ENCODE measurements at places on chromosomes 3 and 15.
A peak's percentile ranks its signal among the peaks of the same experiment; 100 is the strongest.

DNA sequence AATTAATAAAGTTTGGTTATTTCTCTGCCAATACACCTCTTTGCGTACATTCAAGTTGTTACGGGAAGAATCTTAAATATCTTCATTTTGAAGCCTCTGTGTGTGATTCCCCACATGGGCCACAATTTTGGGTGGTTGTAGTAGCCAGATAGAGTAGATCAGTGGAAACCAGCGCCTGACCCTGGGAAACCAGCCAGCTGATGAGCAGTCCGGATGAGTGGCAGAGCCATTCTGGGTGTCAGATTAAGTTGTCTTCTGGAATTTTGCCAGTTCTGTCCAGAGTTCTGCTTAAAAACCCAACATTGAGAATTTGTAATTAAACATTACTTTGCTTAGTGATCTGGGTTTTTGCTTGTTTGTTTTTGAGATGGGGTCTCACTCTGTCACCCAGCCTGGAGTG, 49.7 kb downstream of the MRPS25 start:
- no peak for DNase-seq

DNA sequence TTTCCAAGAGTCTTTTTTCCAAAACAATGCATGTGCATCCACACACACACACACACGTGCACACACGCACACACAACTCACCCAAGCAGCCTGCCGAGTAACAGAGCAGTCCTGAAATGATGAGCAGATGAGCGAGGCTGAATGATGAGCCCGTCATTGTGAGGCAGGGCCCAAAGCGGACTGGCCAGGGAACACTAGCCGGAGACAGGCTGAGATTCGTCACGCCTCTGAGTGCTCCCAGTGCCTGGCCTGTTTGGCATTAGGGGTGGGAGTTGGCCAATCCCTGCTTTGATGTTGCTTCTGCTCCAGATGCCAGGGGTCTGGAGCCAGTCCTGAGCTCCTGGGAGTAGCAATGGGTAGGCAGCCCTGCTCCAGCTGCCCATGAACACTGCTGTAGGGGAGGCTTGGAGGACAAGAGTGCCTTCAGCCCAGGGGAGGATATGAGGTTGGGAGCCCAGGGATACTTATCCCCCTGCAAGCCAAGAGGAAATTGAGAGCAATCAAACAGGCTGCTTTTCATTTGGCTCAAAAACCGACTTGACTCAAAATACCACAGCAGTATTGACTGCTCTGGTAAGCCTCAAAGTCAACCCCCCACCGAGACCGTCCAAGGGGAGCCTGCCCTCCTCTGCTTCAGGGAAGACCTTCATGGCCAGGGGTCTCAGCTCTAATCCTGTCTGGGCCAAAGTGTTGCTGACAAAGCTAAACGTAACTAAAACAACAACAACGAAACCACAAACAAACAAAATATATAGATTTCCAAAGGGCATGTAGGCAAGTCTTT, 22.9 kb downstream of the COLQ start:
- DNase-seq = no peak

DNA sequence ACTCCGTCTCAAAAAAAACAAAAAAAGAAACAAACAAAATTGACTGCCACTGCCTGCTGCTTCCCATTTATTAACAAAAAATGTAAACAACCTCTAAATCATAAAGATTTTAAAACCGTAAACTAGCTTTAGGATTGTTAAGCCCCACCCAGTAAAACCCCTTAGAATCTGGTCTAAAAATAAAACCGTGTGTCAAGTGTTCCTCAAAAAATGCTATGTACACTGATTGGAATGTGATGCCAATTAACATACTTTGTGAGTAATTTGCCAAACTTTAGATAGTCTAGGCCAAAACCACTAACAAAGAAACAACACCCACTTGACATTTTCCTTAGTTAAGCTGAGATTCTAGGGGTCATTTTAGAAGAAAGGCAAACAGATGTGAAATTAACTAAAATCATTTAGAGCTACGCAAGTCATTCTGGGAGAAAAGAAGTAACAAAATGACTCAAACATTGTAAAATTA, 5.3 kb downstream of the RAF1 start:
- DNase-seq = no peak

- DNase-seq = no peak
Observed at GRCh38 chr15:40340038-40340739, 550 bp downstream of the CCDC9B start.

- DNase-seq = no peak
Observed at GRCh38 chr3:13417166-13417947, 2.8 kb downstream of the NUP210 start.

DNA sequence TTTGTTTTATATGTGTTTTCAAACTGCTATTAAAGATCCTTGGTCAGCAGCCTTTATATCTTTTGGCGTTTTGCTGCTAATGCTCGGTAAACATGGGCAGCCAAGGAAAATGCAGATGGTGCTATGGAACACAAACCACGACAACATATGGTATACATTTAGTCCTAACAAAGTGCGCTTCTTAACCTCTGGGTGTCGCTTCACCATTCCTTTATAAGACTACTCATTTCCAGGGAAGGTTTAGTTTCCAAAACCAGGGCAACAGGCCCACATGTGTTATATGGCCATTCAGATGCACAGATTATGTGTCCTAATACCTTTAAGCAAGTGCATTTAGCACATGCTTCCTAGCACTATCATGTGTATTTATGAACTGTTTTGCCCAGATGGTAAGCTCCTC, 14.7 kb downstream of the SHOX2 start:
- DNase-seq = no peak

- peak; percentile 20 for DNase-seq
Observed at GRCh38 chr3:12994607-12995388, 78.4 kb downstream of the IQSEC1 start.

DNA sequence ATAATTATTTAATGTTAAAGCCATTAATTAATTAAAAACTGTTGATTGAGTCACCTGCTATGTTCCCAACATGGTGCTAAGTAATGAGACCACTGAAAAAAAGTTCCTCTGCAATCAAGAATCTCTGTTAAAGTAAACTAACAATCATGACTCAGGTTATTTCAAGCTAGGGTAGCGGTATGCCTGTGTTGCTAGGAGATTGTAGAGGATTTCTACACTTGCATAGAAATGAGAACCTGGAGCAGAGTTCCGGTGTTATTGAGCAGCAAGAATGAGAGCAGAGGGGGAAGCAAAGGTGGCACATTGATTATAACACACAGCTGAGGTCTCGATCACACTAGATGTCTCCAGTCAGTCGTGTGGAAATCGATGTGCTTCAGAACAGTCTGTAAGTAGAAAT, 41.4 kb downstream of the C3orf85 start:
- no peak for DNase-seq

- no peak for DNase-seq
Observed at GRCh38 chr3:194571491-194572142, 61.6 kb downstream of the TMEM44 start.

GRCh38 chr3:111277226-111277625, 205.6 kb downstream of the NECTIN3 start:
- no peak for DNase-seq

- no peak for DNase-seq
Observed at GRCh38 chr3:464255-464654, 267.7 kb downstream of the CHL1 start.

DNA sequence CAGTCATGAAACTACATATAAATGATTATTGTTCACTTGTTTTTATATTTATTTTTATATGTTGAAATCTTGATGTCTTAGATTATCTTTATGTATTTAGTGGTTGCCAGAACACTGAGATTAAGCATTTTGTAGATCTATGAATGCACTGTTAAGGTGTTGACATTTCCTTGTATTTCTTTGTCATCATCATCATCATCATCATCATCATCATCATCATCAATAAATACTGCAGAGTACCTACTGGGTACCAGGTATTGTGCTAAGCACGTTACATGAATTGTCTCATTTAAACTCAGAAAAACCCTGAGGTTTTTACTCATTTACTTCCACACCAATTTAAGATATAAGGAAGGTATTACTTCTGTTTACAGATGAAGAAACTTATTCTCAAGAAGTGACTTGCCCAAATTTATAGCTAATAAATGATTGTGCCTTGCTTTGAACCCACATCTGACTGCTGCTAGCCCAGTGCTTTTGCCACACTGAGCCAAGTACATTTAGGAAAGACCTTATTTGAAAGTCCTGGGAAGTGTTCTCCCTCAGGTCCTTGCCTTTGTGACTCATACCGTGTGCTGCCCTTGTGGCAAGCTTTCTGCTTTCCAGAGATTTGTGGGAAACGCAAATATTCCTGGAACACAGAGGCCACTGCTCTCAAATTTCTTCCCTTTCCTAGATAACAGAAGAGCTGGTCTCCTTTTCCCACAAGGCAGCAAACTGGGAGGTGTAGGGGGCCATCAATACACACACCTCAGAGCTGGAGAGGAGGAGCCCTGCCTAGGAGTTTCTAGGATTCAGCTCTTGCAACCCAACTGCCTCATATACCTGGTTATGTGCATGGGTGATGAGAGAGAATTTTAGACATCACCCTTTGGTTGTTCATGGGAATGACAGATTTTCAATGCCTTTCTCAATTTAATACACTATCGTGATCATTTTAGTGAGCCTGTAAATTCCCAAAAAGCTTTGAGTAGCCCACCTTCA, 115.4 kb upstream of the C15orf61 start:
- DNase-seq = no peak

- no peak for DNase-seq
Observed at GRCh38 chr3:169780742-169781141, 7.5 kb downstream of the MYNN start.

GRCh38 chr3:187264021-187264420, 27.5 kb downstream of the MASP1 start:
- DNase-seq = no peak

GRCh38 chr15:58932710-58933280, 684 bp downstream of the SLTM start:
- no peak for DNase-seq

GRCh38 chr3:31448035-31448881, 84.5 kb upstream of the STT3B start:
- DNase-seq = no peak

DNA sequence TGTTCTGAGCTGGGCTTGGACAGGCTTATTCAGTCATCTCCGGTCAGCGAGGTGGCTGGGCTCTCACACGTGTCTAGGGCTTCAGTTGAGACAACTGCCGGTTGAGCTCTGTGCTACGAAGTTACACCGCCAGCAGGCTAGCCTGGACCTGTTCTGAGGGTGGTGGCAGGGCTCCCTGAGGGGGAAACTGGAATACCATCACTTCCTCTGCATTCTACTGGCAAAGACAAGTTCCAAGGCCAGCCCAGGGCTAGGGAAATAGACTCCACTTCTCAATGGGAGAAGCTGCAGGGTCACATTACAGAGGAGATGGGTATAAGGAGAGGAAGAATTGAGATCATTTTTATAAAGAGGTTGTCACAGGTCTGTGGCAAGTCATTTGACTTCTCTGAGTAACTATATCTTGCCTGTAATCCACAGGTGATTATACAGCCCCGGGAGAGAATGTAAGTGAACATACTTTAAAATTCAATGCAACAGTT, 106.8 kb upstream of the IL12A start:
- DNase-seq = no peak

GRCh38 chr3:121752772-121753171, 3.2 kb upstream of the GOLGB1 start:
- no peak for DNase-seq

- DNase-seq = no peak
Observed at GRCh38 chr15:81084716-81085115, 49.4 kb upstream of the CFAP161 start.

GRCh38 chr3:113912552-113913236, 35.1 kb upstream of the ZDHHC23 start:
- DNase-seq = peak; percentile 69

- no peak for DNase-seq
Observed at GRCh38 chr3:195811756-195812155, at the start of gene MUC4. TSS of gene MUC4 (minus strand) at chr3:195811929. CDS start at chr3:195811817, 112 bp downstream.

DNA sequence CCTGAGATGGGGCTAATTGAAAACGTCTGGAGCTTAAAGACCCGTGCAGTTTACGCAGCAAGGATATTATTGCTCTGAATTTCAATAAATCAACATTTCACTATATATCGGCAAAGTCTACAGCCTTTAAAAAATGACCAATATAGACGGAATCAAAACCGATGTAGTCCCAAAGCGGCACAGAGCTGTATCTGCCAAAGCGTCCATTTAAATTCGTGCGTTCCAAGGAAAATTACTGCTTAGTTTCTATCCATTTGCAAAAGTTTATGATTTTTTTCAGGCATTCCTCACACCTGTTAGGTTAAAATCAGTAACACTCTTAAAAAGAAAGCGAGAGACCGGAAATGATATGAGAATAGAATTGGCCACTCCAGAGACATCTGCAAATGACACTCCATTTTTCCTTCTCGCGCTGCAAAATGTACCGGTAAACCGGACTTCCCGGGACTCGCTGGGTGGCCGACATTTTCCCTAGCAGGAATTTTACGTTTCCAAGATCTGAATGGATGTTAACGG, 777 bp upstream of the EIF4A2 start:
- no peak for DNase-seq

DNA sequence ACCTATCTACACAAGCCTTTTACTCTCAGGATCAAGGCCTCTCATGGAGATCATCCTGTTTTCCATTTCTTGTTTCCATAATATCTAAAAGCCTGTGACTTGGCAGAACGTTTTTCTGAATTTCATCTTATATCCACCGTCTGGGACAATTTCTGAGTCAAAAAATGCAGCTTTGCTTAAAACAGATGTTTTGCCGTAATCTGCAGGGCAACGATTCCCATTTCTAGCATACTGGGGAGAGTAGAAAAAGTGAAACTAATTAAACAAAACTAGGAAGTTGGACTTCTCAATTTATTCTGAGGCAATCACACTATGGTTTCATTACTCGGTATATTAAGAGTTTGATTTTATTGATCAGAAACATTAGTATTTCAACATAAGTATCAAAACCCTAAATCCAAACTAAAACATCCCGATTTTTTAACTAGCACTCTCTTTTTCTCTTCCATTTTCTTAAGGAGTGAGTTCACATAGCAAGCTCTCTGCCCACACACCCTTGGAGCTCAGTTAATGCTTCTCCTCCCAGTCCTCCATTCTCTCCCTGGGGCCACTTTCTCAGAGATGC, 33.6 kb downstream of the SPATA12 start:
- DNase-seq = no peak

DNA sequence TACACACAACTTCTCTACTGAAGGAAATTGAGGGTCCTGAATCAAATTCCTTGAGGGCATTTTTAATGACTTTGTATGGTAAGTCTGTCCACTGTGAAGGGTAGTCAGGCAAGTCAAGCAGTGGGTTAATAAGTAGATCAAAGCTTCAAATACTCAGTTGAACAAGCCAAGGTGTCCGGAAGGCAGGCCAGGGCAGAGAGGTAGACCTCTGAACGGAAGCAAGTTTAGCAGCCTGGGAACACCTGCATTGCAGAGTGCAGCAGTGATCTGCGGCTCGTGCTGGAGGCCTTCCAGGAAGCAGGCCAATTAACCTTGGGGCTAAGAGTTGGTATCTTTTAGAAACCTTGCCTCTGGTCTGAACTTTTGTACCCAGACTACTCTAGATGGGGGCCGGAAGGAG, 143.8 kb downstream of the LRTM1 start:
- no peak for DNase-seq

GRCh38 chr3:59374091-59374817, 324.4 kb upstream of the CFAP20DC start:
- DNase-seq = no peak

GRCh38 chr3:187252311-187252710, 39.2 kb downstream of the MASP1 start:
- DNase-seq = no peak
